Stimulated activated CD4-positive, alpha-beta T cell treated with anti-CD3 and anti-CD28 coated beads, Interleukin-15, amount 100 ng/mL, for 1 hour (primary cell): ENCODE measurements at places on chromosomes 1 and 21.

DNA sequence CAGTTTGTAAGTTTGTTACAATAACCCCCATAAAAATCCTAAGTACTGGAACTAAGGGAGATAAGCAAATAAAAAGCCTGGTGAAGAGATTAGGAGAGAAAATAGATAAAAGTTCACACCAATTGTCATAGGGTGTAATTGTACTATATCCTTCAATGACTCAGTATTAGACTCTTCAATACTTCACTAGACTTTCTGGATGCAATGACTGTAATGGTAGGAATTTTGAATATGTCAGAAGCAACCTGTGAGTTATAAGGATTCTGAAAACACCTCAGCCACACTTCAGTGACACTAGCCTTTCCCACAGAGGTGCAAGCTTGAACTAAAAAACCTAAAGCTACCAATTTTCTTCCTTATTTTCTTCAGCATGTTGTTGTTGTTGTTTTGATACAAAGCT is 147.9 kb downstream of the PTGER3 start:
- DNase-seq, result no peak

GRCh38 chr1:64846573-64847430 is 101.9 kb downstream of the RAVER2 start:
- DNase-seq, result no peak

DNA sequence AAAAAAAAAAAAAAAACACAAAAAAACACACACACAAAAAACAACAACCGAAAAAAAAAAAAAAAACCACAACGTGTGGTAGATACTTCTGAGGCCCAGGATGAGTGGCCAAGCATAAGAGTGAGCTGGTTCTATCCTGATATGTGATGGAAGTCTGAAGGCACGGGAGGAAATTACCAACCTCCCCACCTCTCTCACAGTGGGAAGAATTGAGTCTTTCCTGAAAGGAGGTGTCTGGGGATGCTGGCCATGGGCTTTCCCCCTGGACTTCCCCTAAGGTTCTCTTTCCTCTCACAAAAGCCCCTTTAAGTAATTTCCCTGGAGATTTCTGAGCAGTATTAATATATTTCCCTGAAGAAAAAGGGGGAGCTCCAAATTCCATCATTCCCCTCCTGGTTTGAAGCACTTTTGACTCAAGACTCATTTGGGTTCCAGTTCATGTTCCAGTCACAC is 5.2 kb downstream of the TMCC2 start:
- DNase-seq, result no peak

DNA sequence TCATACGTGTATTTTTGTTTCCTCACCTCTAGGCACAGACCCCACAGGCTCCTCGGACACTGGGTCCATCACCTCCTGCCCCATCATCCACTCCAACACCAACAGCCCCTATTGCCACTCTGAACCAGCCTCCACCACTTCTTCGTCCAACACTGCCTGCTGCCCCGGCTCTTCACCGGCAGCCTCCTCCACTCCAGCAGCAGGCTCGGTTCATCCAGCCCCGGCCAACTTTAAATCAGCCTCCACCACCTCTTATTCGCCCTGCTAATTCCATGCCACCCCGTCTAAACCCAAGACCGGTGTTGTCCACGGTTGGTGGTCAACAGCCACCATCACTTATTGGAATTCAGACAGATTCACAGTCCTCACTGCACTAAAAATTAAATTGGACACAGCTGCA is 13.2 kb upstream of the TRAF5 start:
- no peak for DNase-seq

DNA sequence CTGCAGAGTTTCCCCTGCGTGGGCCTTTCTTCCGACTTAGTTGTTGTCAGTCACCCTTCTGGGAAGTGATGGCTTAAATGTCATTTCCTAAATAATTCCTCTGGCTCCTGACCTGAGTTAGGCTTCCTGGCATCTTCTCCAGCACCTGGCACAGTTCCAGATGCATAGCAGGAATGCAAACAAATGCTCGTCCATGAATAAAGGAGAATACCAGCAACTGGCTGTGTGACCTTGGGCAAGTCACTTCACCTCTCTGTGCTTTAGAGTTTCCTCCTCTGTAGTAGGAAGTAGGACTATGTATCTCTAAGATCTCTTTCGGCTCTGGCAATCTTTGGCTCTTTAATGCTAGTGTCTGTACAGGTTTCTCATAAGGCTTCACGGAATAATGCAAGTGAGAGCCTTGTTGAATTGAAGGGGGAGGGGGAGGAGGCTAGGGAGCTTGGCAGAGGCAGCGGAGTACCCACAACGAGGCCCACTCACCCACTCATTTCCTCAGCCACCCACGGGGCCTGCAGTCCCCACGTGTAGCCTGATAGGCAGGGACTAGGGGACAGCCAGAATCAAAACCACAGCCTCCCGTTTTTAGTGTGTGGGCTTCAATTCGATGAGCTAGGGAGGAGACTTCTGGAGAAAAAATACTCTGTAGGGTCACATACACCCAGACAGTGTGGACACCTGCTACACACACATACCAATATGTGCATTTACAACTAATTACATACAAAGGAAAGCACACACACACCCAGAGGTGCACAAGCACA is 48.1 kb downstream of the TENT5C start:
- no peak for DNase-seq

DNA sequence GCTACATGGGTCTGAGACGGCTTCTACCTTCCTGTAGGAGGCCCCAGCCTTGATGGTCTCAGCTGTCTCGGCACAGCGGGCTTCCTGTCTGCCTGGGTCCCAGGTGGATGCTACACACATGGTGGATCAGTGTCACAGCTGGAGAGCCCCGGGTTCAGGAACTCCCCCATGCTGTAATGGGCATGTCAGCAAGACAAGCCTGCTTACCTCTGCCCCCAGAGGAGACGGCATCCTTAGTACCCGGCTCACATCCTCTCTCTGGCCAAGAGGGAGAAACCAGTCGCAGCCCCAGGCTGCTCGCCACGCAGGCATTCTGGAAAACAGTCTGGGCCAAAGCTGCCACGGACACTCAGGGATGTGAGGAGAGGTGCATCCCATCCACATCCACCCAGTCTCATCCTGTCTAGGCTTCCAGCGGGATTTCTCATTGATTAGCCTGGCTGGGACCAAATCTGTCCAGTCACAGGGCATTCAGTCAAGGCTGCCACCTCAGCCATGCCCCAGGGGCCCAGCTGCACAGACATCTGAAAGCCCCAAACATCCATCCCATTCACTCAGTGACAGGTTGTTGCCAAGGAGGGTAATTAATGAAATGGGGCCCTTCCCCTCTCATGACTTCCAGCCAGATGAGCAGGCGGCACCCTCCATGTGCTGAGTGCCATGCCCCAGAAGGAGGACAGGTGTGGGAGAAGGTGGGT is 10.5 kb downstream of the SNAP47 start:
- DNase-seq, result no peak

DNA sequence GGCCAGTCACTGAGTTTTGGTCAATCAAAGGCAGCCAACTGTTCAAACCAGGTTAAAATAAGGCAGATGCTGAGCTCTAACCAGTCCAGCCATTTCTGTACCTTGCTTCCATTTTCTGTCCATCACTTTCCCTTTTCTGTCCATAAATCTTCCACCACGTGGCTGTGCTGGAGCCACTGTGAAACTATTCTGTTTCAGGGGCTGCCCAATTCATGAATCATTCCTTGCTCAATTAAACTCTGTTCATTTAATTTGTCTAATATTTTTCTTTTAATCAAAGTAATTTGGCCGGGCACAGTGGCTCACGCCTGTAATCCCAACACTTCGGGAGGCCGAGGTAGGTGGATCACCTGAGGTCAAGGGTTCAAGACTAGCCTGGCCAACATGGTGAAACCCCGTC is 22.7 kb upstream of the LGALS8 start:
- DNase-seq, result no peak

DNA sequence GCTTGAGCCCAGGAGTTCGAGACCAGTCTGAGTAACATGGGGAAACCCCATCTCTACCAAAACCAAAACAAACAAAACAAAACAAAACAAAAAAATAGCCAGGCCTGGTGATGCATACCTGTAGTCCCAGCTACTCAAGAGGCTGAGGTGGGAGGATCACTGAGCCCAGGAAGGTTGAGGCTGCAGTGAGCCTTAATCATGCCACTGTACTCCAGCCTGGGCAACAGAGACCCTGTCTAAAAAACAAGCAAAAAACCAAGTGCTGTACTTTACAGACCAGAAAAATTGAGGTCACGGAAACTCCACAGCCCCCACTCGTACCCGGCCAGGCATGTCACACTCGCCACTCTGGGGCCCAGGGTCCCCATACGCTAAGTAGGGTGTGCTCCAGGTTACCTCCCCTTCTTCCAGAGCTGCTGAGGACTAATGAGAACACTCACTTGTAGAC is 22.9 kb downstream of the ATP2B4 start:
- DNase-seq, result no peak

DNA sequence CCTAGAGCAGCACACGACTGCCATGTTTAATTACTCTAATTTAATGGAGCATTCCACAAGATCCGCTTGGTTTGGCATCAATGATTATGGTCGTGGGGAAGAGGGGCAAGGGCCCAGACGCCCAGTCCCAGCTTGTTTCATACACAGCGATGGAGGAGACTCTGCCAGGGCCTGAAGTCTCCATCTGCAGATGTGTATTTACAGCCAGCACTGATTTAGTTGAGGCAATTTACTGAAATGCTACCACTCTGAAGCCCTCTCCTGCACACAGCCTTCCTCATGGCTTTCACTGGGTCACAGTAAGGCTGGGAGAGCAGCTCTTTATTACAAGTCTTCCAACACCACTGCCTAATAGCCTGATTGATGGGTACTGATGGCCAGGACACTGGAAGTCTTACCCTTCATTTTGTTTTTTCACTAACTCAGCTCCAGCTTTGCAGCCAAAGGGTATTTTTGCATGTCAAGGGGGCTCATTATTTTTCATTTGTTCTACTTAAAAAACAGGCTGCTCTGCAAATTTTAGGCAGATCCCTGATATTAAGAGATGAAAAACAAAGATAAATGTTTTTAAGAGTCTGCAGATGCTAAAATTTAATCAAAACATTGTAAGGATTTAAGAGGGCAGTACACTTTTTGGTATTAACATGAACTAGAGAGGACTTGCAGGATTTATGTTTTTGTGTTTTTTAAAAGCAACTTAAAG is 236.3 kb downstream of the SIPA1L2 start:
- no peak for DNase-seq

DNA sequence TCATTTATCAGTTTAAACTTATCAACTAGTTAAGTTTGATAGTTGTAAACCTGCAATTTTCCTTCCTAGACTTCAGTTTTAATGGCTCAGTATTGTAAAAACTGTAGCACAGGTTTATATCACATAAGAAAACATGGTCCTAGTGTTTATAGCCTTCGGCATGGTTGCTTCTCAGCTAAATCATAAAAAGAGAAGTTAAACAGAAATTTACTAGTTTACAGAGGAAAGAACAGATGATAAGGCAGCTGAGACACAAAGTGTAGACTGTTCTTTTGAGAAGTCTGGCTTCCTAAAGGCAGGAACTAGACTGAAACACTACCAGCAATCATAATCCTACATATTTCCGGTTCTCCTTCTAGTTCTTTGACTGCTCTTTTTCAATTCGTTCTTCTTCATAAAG is 39.8 kb downstream of the WNT2B start:
- no peak for DNase-seq

- DNase-seq, result no peak
Measured at GRCh38 chr1:89807983-89808382, 12.8 kb upstream of the LRRC8D start.

DNA sequence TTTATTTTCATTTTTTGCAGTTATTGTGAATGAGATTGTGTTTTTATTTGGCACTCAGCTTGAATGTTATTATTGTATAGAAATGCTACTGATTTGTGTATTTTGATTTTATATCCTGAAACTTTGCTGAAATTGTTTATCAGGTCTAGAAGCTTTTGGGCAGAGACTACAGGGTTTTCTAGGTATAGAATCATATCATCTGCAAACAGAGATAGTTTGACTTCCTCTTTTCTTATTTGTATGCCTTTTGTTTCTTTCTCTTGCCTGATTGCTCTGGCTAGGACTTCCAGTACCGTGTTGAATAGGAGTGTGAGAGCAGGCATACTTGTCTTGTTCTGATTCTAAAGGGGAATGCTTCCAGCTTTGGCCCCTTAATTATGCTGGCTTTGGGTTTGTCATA is 27.3 kb downstream of the ZNF691 start:
- DNase-seq, result no peak

DNA sequence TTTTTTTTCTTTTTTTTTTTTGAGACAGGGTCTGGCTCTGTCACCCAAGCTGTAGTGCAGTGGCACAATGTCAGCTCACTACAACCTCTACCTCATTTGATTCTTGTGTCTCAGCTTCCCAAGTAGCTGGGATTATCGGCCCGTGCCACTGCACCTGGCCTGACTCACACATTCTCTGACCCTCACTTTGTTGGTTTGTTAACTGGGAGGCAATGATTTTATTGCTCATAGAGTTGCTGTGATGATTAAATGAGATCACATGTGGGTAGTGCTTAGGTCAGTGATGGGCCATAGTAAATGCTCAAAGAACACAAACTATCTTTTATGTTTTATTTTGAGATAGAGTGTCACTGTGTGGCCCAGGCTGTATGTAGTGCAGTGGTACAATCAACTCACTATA is 47.3 kb upstream of the SSBP3 start:
- DNase-seq, result no peak
